ENCODE measurements at places on chromosomes 7 and 10. TPM values are rescaled to one million over a fixed set of nuclear protein-coding genes. Genes with fewer than 3 reads are reported as not detected.

Gene CNNM1
- total RNA-seq = not detected

Gene GIMAP6
- 0.39 TPM for total RNA-seq

Gene ITIH5
- total RNA-seq = not detected

Gene ATRNL1
- 1.7 TPM for total RNA-seq

Gene HMX3
- total RNA-seq = not detected

DNA sequence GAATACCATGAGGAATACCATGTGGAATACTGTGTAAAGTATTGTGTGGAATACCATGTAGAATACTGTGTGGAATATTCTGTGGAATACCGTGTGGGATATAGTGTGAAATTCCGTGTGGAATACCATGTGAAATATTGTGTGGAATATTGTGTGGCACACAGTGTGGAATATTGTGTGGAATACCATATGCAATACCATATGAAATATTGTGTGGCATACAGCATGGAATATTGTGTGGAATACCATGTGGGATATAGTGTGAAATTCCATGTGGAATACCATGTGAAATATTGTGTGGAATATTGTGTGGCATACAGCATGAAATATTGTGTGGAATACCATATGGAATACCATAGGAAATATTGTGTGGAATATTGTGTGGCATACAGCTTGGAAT lies 135.1 kb upstream of the CHST15 start:
- DNase-seq = no peak
- H3K27me3 ChIP-seq = no peaks in the 10 kb centered on the region
- H3K36me3 ChIP-seq = no peaks in the 10 kb centered on the region
- no peaks in the 10 kb centered on the region for H3K4me1 ChIP-seq

GRCh38 chr10:97314671-97315070 lies 4.4 kb upstream of the FRAT1 start:
- no peak overlapping the region for H3K27ac ChIP-seq
- H3K27me3 ChIP-seq = no peaks in the 10 kb centered on the region
- no peaks in the 10 kb centered on the region for H3K4me1 ChIP-seq
- no peak for DNase-seq
- no peak overlapping the region for H3K4me3 ChIP-seq
- no peaks in the 10 kb centered on the region for H3K36me3 ChIP-seq

DNA sequence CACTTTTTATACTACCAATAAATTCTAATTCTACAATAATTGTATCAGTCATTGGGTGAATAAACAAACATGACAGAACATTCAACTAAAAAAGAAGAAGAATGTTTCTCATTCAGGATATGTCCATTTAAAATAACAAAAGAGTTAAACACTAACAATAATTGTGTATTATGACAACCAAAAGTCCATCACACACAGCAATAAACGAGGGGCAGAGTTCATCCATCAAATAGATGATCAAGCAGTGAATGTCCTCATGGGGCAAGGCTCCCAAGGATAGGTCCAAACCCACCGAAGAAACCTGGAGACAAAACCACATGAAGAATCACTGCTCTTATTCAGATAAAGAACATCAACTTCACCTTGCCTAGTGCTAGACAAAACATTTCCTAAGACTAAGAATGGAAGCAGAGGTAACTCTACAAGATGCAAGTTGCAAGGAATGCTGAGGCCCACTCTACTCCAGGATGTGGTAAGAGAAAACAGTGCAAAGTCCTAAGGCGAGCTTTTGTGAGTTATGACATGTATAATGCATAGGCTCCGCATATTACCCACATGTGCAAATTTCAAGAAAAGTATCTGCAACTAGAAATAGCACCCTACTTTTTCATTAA lies 115.1 kb downstream of the PARD3 start:
- H3K27ac ChIP-seq = no peak overlapping the region
- H3K27me3 ChIP-seq = no peaks in the 10 kb centered on the region
- no peaks in the 10 kb centered on the region for H3K4me1 ChIP-seq
- no peak overlapping the region for H3K4me3 ChIP-seq
- H3K36me3 ChIP-seq = no peaks in the 10 kb centered on the region
- no peak for DNase-seq

DNA sequence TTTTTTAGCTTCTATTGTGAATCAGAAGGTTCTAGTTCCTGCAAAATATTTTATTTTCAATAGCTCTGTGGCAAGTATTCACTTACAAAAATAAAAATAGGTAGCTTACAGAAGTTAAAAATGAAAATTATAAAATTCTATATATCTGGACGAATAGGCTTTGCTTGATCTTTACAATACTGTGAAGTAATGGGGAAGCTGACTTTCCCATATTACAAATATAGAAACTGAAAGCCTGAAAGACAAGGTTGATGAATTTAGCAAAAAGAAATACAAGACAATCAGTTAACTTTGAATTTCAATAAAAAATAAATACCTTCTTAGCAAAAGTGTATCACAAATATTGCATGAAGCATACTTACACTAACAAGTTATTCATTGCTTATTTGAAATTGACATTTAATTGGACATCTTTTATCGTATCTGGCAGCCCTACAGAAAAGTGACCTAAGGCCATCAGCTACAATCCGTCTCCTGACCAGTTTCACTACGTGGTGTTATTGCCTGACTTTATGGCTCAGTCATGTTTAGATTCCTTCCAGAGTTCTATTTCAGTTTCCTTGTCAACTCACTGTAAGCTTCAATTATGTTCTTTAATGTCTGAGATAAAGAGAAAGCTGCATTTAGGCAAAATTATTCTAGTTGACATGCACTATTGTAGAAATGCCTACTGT lies 310.5 kb upstream of the HGF start:
- no peaks in the 10 kb centered on the region for H3K27me3 ChIP-seq
- H3K27ac ChIP-seq = no peak overlapping the region
- no peaks in the 10 kb centered on the region for H3K4me1 ChIP-seq
- H3K4me3 ChIP-seq = no peak overlapping the region

DNA sequence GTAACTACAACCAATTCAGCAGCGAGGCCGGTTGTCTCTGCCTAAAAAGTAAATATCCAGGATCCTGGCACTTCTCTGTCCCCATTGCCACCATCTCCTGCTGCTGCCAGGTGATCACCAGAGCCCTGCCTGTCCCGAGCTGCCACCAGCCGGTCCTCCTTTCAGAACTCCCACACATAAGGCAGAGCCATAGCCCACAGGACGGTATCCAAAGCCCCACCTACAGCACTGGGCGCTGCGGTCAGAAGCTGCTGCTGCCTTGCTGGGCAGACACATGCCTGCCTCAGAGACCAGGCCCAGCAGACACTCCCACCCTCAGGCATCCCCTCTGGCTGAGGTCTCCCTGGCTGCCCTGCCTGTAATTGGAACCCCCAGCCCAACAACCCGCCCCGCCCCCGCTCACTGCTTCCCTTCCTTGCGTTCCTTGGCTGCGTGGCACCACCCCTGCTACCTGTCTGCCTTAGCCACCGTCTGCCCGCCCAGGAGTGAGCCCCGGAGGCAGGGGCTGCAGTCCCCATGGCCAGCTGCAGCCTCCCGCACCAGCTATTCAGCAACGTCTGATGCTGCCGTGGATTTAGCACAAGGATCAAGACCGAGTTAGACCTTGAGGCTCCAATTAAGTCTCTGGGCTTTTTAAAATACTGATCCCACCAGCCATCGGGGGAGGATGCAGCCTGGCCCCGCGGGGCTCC lies 100.7 kb downstream of the CYTH3 start:
- H3K4me3 ChIP-seq = no peak overlapping the region
- DNase-seq = no peak
- H3K27ac ChIP-seq = no peak overlapping the region
- H3K36me3 ChIP-seq = no peaks in the 10 kb centered on the region
- H3K27me3 ChIP-seq = no peaks in the 10 kb centered on the region

DNA sequence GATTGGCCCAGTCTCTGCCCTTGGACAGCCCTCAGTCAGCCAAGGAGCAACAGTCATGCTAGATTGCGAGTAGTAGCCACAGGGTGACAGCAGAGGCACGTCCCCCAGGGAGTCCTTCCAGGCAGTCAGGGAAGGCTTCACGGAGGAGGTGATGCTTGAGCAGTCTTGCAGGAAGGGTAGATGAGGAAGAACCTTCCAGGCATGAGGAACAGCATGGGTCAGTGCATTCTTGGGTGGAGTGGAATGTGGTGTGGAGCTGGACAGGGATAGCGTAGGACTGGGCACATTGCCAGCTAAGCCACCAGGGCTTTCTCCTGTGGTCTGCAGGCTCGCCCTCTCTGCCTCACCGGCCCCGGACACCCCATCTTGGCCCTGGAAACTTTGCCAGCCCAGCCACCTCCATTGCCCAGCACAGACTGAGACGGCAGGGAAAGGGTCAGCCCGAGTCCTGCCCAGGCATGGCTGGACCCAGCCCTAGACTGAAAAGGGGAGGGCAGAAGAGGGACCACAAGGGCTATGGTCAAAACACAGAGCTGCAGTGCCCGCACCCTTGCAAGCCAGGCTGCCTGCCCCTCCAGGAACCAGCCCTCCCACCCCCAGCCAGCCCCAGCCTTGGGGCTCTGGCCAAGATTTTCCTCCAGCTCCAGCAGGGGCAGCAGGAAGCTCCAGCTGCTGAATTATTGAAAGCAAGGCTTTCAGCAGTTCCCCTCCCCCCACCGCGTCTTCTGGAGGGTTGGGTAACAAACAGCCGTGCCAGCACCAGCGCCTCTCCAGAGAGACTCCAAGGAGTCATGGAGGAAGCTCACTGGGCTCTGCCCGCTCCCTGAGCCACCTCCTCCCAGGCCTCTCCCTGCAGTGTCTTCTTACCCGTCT lies 18.7 kb downstream of the SRRM3 start:
- H3K36me3 ChIP-seq = no peaks in the 10 kb centered on the region
- no peak for DNase-seq
- H3K4me1 ChIP-seq = no peaks in the 10 kb centered on the region
- H3K4me3 ChIP-seq = no peak overlapping the region
- H3K27ac ChIP-seq = no peak overlapping the region

DNA sequence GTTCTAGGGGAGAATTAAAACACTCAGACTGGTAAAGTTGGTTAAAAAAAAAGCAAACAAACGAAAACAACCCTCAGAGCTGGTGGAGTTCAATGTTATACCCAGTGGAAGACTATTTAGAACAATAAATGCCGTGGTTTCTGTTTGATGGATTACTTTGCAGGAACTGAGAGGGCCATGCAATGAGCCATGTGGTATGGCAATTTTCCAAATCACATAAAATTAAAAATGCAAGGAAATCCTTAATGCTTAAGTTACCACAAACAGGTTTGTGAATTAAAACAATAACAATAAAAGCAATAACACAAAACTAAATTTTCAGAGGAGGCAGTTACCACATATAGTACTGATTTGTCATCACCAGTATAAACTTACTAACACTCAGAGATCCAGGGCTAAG lies 96.9 kb downstream of the RTKN2 start:
- H3K4me3 ChIP-seq = no peak overlapping the region
- no peak for DNase-seq
- no peaks in the 10 kb centered on the region for H3K36me3 ChIP-seq
- H3K27me3 ChIP-seq = no peaks in the 10 kb centered on the region

DNA sequence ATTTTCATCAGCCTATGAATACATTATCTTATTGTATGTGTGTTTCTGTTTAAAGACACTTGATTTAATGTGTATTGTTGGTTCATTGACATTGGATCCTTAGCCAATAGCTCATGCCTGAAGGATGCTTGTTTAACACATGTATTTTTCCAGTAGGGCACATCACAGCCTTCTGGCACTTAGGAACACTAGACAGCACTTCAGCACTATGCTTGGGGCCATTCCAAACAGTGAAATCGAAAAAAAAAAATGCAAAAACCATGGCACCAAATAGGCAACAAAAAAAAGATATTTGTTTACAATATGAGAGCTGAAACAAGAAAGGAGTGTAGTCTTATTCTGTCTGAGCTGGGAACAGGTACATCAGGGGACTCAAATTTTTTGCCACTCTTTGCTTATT lies 262.8 kb downstream of the SLC25A13 start:
- no peak overlapping the region for H3K27ac ChIP-seq
- DNase-seq = no peak
- H3K36me3 ChIP-seq = no peaks in the 10 kb centered on the region
- no peaks in the 10 kb centered on the region for H3K4me1 ChIP-seq
- no peak overlapping the region for H3K4me3 ChIP-seq

DNA sequence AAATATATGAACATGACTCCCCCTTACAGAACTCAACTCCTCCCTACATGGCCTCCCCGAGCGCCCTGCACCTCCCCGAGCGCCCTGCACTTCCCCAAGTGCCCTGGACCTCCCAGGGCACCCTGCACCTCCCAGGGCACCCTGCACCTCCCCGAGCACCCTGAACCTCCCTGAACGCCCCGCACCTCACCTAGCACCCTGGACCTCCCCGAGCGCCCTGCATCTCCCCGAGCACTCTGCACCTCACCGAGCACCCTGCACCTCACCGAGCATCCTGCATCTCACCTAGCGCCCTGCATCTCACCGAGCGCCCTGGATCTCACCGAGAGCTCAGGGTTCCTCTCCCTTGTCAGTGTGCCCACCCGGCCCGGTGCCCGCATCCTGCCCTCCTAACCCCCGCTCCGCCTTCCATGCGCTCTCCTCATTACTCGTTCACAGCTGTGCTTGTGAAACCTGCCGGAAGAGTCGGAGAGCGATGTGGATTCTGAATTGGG lies 134.3 kb downstream of the ACTR3B start:
- H3K27ac ChIP-seq = no peak overlapping the region
- no peak for DNase-seq
- no peaks in the 10 kb centered on the region for H3K36me3 ChIP-seq
- H3K4me1 ChIP-seq = no peaks in the 10 kb centered on the region
- peaks cover 7% of the 10 kb centered on the region for H3K27me3 ChIP-seq

- no peak overlapping the region for H3K4me3 ChIP-seq
- H3K4me1 ChIP-seq = no peaks in the 10 kb centered on the region
- no peak for DNase-seq
Observed at GRCh38 chr7:106611911-106612310, 49.0 kb downstream of the CCDC71L start.

- no peaks in the 10 kb centered on the region for H3K27me3 ChIP-seq
- H3K4me3 ChIP-seq = no peak overlapping the region
- no peak overlapping the region for H3K27ac ChIP-seq
- no peak for DNase-seq
- peaks cover 1% of the 10 kb centered on the region for H3K4me1 ChIP-seq
Observed at GRCh38 chr7:151512353-151512752, 7.3 kb downstream of the RHEB start.

- H3K27ac ChIP-seq = no peak overlapping the region
- H3K4me3 ChIP-seq = no peak overlapping the region
- H3K36me3 ChIP-seq = no peaks in the 10 kb centered on the region
- DNase-seq = no peak
Observed at GRCh38 chr10:4434516-4435071, 391.4 kb upstream of the AKR1E2 start.

DNA sequence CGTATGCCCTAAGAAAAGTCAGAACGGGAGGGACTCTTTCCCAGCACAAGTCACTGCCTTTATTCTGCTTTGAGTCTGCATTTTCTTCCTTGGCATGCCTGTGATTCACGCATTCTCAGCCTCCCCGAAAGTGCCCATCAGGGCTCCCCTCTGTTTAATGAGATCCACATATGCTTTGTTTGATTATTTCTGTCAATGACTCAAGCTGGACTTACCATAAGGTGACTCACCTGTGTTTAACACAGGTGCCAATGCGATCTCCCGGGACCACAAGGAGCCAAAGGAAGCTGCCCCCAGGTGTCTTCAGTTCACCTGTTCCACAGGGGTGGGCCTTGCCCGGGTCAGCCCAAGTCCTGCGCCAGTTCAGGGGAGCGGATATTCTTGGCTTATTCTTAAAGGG lies 386.0 kb upstream of the SHH start:
- H3K36me3 ChIP-seq = no peaks in the 10 kb centered on the region
- H3K27ac ChIP-seq = no peak overlapping the region
- H3K4me3 ChIP-seq = no peak overlapping the region

- peak overlapping the region; percentile 97 for H3K27ac ChIP-seq
- peaks cover 59% of the 10 kb centered on the region for H3K4me1 ChIP-seq
- no peak overlapping the region for H3K4me3 ChIP-seq
- peaks cover 66% of the 10 kb centered on the region for H3K36me3 ChIP-seq
- H3K27me3 ChIP-seq = no peaks in the 10 kb centered on the region
- no peak for DNase-seq
Observed at GRCh38 chr7:43642897-43643630, 60.2 kb downstream of the STK17A start.

All from B cell (primary cell).